ENCODE measurements at places on chromosomes 16 and 17. TPM values are rescaled to one million over a fixed set of nuclear protein-coding genes. Genes with fewer than 3 reads are reported as not detected.
A peak's percentile ranks its signal among the peaks of the same experiment; 100 is the strongest.

The FNDC8 gene
- total RNA-seq = not detected

The MRPS7 gene
- 40.0 TPM for total RNA-seq

The IGF2BP1 gene
- not detected for total RNA-seq

The SLC35G6 gene
- total RNA-seq = not detected

The GNG13 gene
- total RNA-seq = not detected

The TMEM114 gene
- total RNA-seq = not detected

The GPR142 gene
- total RNA-seq = 0.15 TPM

The KRT33A gene
- not detected for total RNA-seq

The SULT1A3 gene
- total RNA-seq = 28.4 TPM

The KREMEN2 gene
- total RNA-seq = not detected

GRCh38 chr17:72471296-72471695 lies 350.5 kb downstream of the SOX9 start:
- no peak overlapping the region for H3K4me3 ChIP-seq

DNA sequence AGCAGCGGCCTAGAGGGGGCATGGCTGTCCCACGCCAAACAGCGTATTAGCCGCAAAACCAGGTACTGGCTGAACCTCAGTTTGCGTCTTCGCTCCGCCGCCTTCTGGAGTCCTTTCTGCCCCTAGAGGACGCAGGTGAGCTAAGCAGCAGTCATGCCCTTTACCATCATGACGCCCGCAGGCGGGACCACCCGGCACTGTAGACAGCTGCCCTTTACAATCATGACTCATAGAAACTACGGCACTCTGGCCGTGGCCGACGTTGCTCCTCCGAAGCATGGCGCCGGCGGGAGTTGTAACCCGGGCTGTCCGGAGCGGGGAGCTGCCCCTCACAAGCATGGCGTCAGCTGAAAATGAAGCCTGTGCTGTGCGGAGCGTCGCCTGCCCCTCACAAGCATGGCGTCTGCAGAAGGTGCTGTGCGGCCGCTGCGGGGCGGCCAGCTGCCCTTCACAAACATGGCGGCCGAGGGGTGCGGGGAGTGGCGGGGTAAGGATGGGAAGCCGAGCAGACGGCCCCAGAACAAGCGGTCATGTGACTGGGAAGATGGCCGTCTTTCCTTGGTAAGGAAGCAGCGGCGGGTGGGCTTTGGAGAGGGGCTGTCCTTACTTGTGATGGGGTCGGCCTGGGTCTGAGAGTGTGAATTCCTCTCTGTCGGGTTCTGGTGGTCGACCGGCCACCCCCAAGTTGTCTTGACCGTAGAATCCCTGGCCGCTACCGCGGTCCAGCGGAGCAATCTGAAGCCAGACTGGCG lies at the start of gene VPS35L:
VPS35L (plus strand) TSS at position 518 of the 752 bp plus-strand sequence; CDS start at position 545, 27 bp downstream.
- H3K4me1 ChIP-seq = peaks cover 24% of the 10 kb centered on the region
- peak within 1 kb of the TSS; percentile 89 for H3K27ac ChIP-seq
- peak; percentile 96 for DNase-seq
- H3K4me3 ChIP-seq = peak within 1 kb of the TSS; percentile 86
- peaks cover 18% of the 10 kb centered on the region for H3K36me3 ChIP-seq

DNA sequence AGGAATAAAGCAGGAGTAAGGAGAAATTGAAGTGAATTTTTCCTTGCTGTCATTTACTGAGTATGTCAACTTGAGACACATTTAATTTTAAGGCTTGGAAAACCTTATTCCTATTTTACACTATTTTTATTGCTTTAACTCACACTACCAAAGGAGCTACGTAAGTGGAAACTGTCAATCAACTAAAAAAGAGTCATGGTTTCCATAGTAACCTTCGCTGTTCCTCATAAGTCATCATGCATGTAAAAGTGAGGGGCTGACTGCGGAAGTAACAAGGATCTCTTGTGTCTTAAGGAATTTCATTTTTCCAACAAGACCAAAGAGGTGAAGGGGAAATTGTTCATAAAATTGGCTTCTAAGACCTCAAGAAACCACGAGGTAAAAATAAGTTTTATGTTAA lies 516.2 kb upstream of the CA10 start:
- no peak for DNase-seq
- no peak overlapping the region for H3K4me3 ChIP-seq
- H3K27ac ChIP-seq = no peak overlapping the region
- H3K4me1 ChIP-seq = no peaks in the 10 kb centered on the region
- no peaks in the 10 kb centered on the region for H3K27me3 ChIP-seq

DNA sequence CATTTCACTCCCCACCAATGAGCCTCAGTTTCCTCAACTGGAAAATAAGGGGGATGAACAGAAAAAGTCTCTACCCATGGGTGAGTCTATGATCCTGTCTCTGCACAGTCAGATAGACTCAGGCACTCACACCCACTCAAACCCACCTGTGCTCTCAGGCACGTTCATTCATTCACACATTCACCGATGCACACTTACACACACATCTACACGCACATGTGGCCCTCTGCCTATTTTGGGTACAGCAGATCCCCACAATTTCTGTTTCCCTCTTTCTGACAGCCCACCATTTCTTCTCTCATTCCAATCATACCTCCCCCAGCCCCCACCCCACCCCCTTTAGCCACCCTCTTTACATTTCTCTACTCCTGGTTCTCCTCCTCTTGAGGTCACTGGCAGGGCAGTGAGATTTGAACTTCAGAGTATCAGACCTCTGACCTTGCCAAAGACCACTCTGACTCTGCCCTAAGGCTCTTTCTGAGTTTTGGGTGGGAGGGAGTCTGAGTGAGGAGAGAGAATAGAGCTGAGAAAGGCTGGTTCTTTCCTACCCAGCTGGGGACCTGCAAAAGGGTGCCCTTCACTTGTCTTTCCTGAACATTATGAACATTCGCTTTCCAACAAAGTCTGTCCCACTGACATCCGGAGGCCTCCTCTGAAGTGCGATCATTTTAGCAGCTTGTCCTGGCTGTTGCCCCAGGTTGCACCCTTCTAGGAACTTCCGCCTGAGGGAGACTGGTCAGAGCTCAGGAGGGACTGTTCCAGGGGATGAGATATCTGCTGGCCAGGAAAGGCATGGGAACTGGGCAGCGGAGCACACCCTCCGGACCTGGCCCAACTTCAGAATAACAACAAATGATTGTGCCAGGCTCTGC lies 10.1 kb upstream of the COL1A1 start:
- no peak overlapping the region for H3K4me3 ChIP-seq
- peaks cover 56% of the 10 kb centered on the region for H3K27me3 ChIP-seq
- no peak overlapping the region for H3K27ac ChIP-seq
- no peak for DNase-seq
- H3K4me1 ChIP-seq = peaks cover 11% of the 10 kb centered on the region

DNA sequence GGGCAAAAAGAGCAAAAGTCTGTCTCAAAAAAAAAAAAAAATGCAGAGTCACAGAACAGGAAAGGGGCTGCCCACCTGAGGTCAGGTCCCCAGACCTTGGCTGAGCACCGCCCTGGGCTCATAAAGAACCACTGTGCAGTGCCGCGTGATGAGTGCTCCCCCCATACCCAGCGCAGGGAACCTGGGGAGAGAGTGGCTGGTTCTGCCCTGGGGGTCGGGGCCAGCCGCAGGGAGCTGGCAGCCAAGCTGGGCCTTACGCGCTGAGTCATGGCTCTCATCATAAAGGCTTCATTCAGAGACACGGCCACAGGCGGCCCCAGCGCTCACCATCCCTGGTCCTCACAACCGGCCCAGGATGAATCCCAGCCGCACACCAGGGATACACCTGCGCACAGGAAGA lies 80.7 kb downstream of the RAB11FIP4 start:
- H3K4me3 ChIP-seq = no peak overlapping the region
- DNase-seq = no peak
- H3K27ac ChIP-seq = no peak overlapping the region
- peaks cover 15% of the 10 kb centered on the region for H3K4me1 ChIP-seq

- H3K27ac ChIP-seq = no peak overlapping the region
These were observed 113.2 kb upstream of the SDK2 start for GRCh38 chr17:73757420-73757819.

- no peak overlapping the region for H3K27ac ChIP-seq
- H3K4me3 ChIP-seq = no peak overlapping the region
- peaks cover 16% of the 10 kb centered on the region for H3K4me1 ChIP-seq
- DNase-seq = no peak
- no peaks in the 10 kb centered on the region for H3K36me3 ChIP-seq
These were observed 30.6 kb downstream of the TMEM92 start for GRCh38 chr17:50304781-50305404.

DNA sequence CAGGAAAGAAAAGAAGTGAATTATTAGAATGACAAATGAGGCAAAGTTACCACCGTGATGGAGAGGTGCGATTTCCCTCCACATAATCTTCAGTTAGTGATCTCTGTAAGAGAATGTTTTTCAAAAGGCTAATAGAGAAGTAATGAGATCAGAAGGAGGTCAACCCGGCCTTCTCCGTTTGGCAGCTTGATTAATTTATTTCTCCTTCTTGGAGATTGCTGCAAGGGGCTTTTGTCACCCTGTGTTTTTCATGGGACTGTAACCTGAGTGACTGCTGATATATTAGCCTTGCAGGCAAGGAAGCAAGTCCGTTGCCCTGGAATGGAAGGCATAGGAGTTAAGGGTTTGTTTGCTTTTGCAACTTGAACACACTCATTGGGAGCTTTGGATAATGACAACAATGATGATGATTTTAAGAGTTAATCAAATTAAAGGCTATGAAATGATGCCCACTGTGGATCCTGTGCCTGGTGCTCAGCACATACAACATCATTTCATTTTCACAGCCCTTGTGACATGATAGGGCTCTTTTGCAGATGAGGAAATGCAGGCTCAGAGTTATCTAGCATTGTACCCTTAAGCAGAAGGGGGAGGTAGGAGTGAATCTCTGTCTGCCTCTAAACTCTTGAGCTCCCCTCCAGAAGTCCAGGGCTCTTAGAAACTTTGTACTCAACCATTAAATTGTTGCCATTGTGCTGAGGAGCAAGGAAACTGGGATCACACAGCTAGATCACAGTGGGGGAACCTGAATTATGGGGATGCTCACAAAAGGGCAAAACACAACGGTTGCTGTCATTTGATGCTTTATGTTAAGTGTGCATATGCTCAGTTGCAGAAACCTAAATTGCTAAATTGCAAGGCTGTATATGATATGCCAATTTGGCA lies 226.3 kb downstream of the WWOX start:
- H3K27me3 ChIP-seq = no peaks in the 10 kb centered on the region
- H3K36me3 ChIP-seq = no peaks in the 10 kb centered on the region
- no peak overlapping the region for H3K27ac ChIP-seq

GRCh38 chr16:84806256-84806889 lies 13.4 kb upstream of the CRISPLD2 start:
- peak; percentile 22 for DNase-seq
- no peak overlapping the region for H3K27ac ChIP-seq
- H3K27me3 ChIP-seq = peaks cover 5% of the 10 kb centered on the region
- H3K4me3 ChIP-seq = no peak overlapping the region

- peaks cover 51% of the 10 kb centered on the region for H3K4me1 ChIP-seq
- DNase-seq = peak; percentile 33
- H3K36me3 ChIP-seq = peaks cover 60% of the 10 kb centered on the region
These were observed 12.3 kb downstream of the HMOX2 start for GRCh38 chr16:4488499-4488967.

GRCh38 chr17:78896091-78896833 lies 6.7 kb downstream of the CEP295NL start:
- no peak for DNase-seq
- peaks cover 2% of the 10 kb centered on the region for H3K27me3 ChIP-seq
- peaks cover 8% of the 10 kb centered on the region for H3K4me1 ChIP-seq
- H3K36me3 ChIP-seq = no peaks in the 10 kb centered on the region
- no peak overlapping the region for H3K4me3 ChIP-seq

- no peak overlapping the region for H3K27ac ChIP-seq
- H3K27me3 ChIP-seq = no peaks in the 10 kb centered on the region
- peaks cover 16% of the 10 kb centered on the region for H3K4me1 ChIP-seq
- DNase-seq = peak; percentile 34
- H3K36me3 ChIP-seq = no peaks in the 10 kb centered on the region
These were observed 171.7 kb downstream of the ZFHX3 start for GRCh38 chr16:72876221-72876620.

GRCh38 chr16:88700636-88701482 lies 5.3 kb downstream of the RNF166 start:
- peaks cover 63% of the 10 kb centered on the region for H3K36me3 ChIP-seq
- no peaks in the 10 kb centered on the region for H3K27me3 ChIP-seq
- peaks cover 63% of the 10 kb centered on the region for H3K4me1 ChIP-seq
- DNase-seq = peak; percentile 98
- H3K4me3 ChIP-seq = peak overlapping the region; percentile 95

DNA sequence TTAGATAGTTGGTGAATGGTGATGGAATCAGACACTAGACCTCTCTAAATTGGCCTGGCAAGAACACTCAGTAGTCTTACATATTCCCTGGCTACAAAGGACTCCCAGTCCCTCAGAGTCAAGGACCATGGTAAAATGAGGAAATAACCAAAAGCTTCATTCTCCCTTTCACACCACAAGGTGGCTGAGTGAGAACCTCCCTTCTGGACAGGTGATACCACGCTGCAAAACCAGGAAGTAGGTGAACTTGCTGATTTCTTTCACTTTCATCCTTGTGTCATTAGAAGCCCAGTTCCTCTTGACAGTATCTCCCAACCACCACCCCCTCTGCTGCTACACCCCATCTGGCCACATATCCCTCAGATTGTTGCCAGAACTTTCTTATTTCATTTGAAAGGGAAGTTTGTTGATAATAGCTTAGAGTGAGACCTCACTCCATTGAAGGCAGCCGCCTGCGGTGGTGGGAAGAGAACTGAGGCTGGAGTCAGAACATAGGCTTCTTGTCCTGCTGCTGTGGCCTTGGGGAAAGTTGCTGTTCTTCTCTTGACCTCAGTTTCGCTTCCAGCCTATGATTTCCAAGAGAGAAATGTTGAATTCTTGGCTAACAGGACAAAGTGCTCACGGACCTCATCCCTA lies 290.6 kb upstream of the CCL2 start:
- H3K4me3 ChIP-seq = peak overlapping the region; percentile 11
- peak; percentile 40 for DNase-seq
- H3K36me3 ChIP-seq = no peaks in the 10 kb centered on the region
- peak overlapping the region; percentile 37 for H3K27ac ChIP-seq

DNA sequence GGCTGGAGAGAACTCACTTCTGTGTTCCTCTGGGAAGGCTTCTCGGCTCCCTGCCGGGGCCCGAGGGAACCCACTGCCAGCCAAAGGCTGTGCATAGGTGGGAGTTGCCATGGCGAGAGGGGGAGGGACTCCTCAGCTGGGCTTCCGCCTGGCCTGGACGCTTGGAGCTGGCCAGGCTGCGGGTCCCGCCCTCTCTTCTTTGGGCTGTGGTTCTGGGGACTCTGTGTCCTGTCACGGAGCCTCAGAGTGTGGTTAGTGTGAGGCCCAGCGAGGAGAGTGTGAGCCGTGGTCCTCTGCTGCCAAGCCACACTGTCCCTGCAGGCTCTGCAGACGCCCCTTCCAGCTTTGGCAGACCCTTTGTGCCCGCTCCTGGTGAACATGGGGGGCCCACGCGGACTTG lies 123.1 kb downstream of the OR1D5 start:
- peaks cover 20% of the 10 kb centered on the region for H3K4me1 ChIP-seq
- peaks cover 10% of the 10 kb centered on the region for H3K27me3 ChIP-seq
- no peak for DNase-seq
- no peak overlapping the region for H3K27ac ChIP-seq
- H3K36me3 ChIP-seq = no peaks in the 10 kb centered on the region
- H3K4me3 ChIP-seq = no peak overlapping the region

GRCh38 chr16:3938471-3938842 lies 57.9 kb upstream of the CREBBP start:
- H3K4me3 ChIP-seq = no peak overlapping the region
- no peaks in the 10 kb centered on the region for H3K36me3 ChIP-seq
- H3K27ac ChIP-seq = no peak overlapping the region
- no peak for DNase-seq
- no peaks in the 10 kb centered on the region for H3K4me1 ChIP-seq

- H3K27ac ChIP-seq = no peak overlapping the region
- H3K27me3 ChIP-seq = peaks cover 16% of the 10 kb centered on the region
These were observed 15.0 kb upstream of the SPACA3 start for GRCh38 chr17:32976605-32977004.

GRCh38 chr17:74892974-74893911 lies at the start of gene FADS6:
TSS of gene FADS6 (minus strand) at chr17:74893633. CDS start at chr17:74893595, 38 bp downstream.
- no peak for DNase-seq
- no peak within 1 kb of the TSS for H3K4me3 ChIP-seq
- H3K4me1 ChIP-seq = peaks cover 2% of the 10 kb centered on the region
- H3K27me3 ChIP-seq = peaks cover 55% of the 10 kb centered on the region

Data from activated CD4-positive, alpha-beta memory T cell treated with anti-CD3 and anti-CD28 coated beads, Interleukin-2, amount 10 ng/mL, durations not matched to agents 7 days and 5 days (primary cell).